ENCODE measurements at places on chromosomes 2 and 18. TPM values are rescaled to one million over a fixed set of nuclear protein-coding genes. Genes with fewer than 3 reads are reported as not detected.
A peak's percentile ranks its signal among the peaks of the same experiment; 100 is the strongest.

- no peaks in the 10 kb centered on the region for H3K36me3 ChIP-seq
- H3K4me3 ChIP-seq = no peak overlapping the region
- no peaks in the 10 kb centered on the region for H3K4me1 ChIP-seq
- no peak overlapping the region for H3K27ac ChIP-seq
- DNase-seq = no peak
- no peaks in the 10 kb centered on the region for H3K27me3 ChIP-seq
Observed at GRCh38 chr2:217835931-217836891, 166.6 kb downstream of the TNS1 start.

GRCh38 chr18:57542126-57542525 is 44.4 kb downstream of the FECH start:
- no peak for DNase-seq
- H3K27me3 ChIP-seq = no peaks in the 10 kb centered on the region
- H3K4me1 ChIP-seq = no peaks in the 10 kb centered on the region

- peaks cover 34% of the 10 kb centered on the region for H3K4me1 ChIP-seq
- no peak for DNase-seq
- no peak overlapping the region for H3K4me3 ChIP-seq
- H3K36me3 ChIP-seq = no peaks in the 10 kb centered on the region
- no peaks in the 10 kb centered on the region for H3K27me3 ChIP-seq
Observed at GRCh38 chr2:39724828-39725144, 54.3 kb downstream of the THUMPD2 start.

DNA sequence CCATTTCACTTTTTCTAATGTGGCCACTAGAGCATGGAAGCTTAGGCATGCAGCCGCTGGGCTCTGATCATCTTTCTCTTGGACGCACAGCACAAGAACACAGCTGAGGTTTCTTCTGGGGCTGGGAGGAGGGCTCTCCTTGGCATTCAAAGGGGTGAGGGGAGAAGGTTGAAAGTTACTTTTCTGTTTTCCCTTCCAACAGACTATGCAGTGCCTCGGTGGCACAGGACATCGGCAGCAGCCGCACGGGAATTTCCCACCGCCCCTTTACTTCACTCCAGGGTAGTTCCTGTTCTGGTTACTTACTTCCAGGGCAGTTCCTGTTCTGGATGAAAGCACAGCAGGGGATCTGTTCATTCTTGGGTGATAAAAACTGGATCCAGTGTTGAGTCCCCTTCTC is 18.9 kb upstream of the MAL start:
- H3K4me3 ChIP-seq = no peak overlapping the region
- no peaks in the 10 kb centered on the region for H3K36me3 ChIP-seq
- no peak for DNase-seq
- H3K27ac ChIP-seq = no peak overlapping the region
- H3K27me3 ChIP-seq = no peaks in the 10 kb centered on the region

DNA sequence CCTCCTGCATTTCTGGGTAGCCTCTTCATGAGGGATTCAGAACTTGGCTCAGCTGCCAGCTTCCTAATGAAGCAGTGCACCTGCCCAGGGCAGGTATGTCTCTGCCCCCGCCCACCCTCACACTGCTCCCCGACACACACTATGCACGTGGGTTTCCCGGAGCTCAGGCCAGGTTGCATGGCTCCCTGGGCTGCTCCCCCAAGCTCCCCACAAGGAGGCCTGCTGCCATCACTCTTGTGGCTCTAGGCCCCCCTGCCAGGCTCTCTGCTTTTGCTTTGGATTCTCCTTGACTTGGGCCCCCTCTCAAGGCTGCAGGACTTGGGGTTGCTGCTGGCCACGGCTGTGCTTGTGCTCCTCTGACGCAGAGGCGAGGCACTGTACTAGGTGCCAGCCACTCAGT is 43.6 kb downstream of the ADD2 start:
- no peak overlapping the region for H3K27ac ChIP-seq
- DNase-seq = no peak
- no peaks in the 10 kb centered on the region for H3K27me3 ChIP-seq
- no peak overlapping the region for H3K4me3 ChIP-seq
- H3K4me1 ChIP-seq = no peaks in the 10 kb centered on the region

GRCh38 chr2:203510941-203511305 is 24.2 kb downstream of the RAPH1 start:
- H3K4me1 ChIP-seq = no peaks in the 10 kb centered on the region
- H3K4me3 ChIP-seq = no peak overlapping the region
- H3K27ac ChIP-seq = no peak overlapping the region
- no peaks in the 10 kb centered on the region for H3K36me3 ChIP-seq
- no peaks in the 10 kb centered on the region for H3K27me3 ChIP-seq

DNA sequence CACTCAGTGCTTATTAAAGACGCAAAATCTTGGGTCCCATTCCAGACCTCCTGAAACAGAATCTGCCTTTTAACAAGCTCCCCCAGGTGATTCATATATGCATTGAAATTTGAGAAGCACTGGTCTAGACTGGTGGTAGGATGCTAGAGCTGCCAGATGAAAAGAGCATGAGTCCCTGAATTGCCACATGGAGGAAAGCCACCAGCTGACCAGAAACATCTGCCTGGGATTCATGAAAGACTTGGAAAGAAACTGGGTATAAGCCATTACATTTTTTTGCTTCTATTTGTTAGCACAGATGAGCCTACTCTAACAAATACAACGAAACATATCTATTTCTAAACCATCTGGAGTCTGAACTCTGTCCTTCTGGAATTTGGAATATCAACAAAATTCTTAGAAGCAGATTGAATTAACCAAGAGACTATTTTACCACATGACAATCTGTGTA is 228.9 kb downstream of the RBM43 start:
- no peak overlapping the region for H3K4me3 ChIP-seq
- H3K27ac ChIP-seq = no peak overlapping the region
- H3K4me1 ChIP-seq = no peaks in the 10 kb centered on the region

- H3K4me1 ChIP-seq = no peaks in the 10 kb centered on the region
- H3K36me3 ChIP-seq = no peaks in the 10 kb centered on the region
- H3K4me3 ChIP-seq = no peak overlapping the region
- no peak for DNase-seq
- no peaks in the 10 kb centered on the region for H3K27me3 ChIP-seq
Observed at GRCh38 chr2:24453379-24454073, 37.5 kb upstream of the NCOA1 start.

DNA sequence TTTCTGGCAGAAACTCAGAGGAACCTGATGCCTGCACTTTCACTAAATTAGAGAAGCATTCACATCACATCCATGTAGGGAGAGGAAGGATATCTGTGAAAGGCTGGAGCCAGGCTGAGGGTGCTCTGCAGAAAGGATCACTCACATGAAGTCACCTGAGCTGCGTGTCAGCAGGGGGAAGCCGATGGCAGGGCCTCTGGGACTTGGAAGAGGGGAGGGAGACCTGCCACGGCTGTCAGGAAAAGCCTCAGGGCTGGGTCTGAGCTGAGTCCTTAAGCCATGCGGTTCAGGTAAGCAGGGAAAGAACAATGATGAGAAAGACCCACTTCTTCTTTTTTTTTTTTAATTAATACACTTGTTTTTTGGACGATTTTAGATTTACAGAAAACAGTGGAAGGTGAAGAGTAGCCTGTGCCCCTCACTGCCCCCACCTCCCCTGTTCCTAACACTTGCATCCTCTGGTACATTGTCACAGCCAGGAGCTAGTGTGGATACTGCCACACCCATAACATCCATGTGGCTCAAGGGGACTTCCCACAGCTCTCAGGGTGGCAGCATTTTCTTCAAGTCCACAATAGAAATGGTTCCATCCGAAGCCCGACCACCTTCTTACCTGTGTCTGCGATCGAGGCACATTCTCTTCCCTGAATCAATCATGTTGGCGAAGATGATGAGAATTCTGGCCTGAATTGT is 156.5 kb upstream of the TPO start:
- H3K27me3 ChIP-seq = no peaks in the 10 kb centered on the region
- DNase-seq = no peak
- H3K36me3 ChIP-seq = no peaks in the 10 kb centered on the region
- H3K27ac ChIP-seq = no peak overlapping the region

DNA sequence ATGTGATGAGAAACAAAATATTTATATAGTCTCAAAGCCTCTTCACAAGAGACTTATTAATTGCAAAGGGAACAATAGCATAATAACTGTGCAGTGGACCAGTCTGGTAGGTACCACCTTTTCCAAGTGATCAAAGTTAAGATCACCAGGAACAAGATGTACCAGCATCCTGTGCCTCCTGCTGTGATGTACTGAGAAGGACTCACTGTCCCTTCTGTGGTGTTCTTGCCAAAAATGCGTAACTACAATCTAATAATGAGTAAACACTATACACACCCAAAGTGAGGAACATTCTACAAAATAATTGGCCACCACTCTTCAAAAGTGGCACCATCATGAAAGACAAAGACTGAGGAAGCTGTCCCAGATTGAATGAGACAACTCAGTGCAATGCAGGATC is 14.5 kb downstream of the GNLY start:
- no peaks in the 10 kb centered on the region for H3K4me1 ChIP-seq
- no peak overlapping the region for H3K4me3 ChIP-seq
- no peaks in the 10 kb centered on the region for H3K27me3 ChIP-seq
- H3K36me3 ChIP-seq = no peaks in the 10 kb centered on the region
- DNase-seq = no peak
- H3K27ac ChIP-seq = no peak overlapping the region

DNA sequence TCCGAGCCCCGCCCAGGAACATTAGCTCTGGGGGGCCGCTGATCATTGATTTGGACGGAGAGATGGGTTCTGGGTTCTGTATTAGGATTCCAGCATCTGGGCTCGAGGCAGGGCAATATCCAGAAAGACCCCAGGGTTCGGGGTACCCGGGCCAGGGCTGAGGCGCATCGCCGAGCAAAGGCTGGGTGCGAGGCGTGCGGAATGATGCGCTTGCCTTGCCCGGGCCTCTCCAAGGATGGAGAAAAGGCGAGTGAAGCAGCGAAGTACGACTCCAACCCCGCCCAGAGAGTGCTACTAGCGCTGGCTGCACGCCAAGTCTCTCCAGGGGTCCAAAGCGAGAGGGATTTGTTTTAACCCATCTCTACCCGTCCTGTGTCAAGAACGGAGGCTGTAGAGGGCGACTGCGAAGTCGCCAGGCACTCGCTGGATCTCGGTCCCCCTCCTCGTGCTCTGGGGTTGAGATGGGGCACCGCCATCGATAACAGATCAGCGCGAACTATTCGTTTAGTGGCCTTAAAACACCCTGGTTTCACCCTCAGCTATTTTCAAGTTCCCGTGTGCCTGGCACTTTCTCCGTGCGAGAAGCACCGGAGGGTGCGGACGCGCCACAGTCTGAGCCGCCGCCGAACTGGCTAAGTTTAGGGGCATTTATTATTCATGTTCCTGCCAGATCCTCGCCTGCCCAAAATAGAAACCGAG is 1.9 kb downstream of the ADCYAP1 start:
- DNase-seq = no peak
- no peaks in the 10 kb centered on the region for H3K4me1 ChIP-seq
- no peaks in the 10 kb centered on the region for H3K27me3 ChIP-seq
- no peaks in the 10 kb centered on the region for H3K36me3 ChIP-seq
- no peak overlapping the region for H3K27ac ChIP-seq

- no peak overlapping the region for H3K27ac ChIP-seq
- H3K4me1 ChIP-seq = peaks cover 41% of the 10 kb centered on the region
- DNase-seq = no peak
- no peaks in the 10 kb centered on the region for H3K27me3 ChIP-seq
Observed at GRCh38 chr2:204479557-204479956, 65.7 kb upstream of the PARD3B start.

DNA sequence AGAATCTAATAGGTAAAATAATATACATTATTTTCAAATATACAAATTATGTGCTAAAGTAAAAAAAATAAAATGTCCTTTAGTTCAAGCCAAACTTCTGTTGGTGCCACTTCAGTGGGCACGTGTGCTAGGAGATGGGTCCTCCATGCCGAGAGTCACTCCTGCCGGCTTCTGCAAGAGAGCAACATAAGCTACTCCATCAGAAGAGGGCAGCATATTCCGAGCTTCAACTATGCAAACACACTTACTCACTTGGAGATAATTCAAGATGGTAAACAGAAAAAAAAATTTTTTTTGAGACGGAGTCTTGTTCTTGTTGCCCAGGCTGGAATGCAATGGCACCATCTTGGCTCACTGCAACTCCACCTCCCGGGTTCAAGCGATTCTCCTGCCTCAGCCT is 24.4 kb downstream of the CNOT11 start:
- H3K36me3 ChIP-seq = peaks cover 5% of the 10 kb centered on the region
- H3K27ac ChIP-seq = no peak overlapping the region
- peak; percentile 50 for DNase-seq
- H3K27me3 ChIP-seq = no peaks in the 10 kb centered on the region
- peaks cover 13% of the 10 kb centered on the region for H3K4me1 ChIP-seq

GRCh38 chr2:209525834-209526281 is 102.0 kb downstream of the MAP2 start:
- no peaks in the 10 kb centered on the region for H3K36me3 ChIP-seq
- no peak overlapping the region for H3K4me3 ChIP-seq
- no peak overlapping the region for H3K27ac ChIP-seq
- no peaks in the 10 kb centered on the region for H3K4me1 ChIP-seq
- no peak for DNase-seq

DNA sequence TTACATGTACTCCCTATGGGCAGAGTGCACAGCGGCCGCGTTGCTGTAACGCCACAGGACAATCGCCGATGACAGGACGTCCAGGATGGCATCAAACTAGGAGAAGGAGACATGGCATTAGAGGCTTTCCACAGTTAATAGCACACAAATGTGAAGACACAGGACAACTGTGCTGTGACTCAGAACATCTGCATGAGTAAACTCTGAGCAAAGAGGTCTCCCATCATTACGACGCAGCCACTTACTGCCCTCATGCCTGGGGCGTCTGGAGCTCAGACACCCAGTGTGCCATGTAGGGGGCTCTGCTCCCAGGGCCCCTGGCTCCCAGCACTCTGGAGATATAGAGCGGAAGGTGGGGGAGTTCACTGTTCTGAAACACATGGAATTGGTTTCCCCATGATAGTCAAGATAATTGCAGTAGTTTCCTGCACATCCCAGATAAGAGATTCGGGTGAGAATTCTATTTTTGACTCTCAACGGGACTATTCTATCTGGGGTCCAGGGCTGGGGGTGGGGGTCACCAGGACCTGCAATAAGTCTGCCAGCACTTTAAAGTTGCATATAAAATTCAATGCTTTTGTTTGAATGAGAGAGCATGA is 168.1 kb downstream of the TMEM163 start:
- no peaks in the 10 kb centered on the region for H3K36me3 ChIP-seq
- no peak for DNase-seq
- no peaks in the 10 kb centered on the region for H3K4me1 ChIP-seq
- H3K4me3 ChIP-seq = no peak overlapping the region
- H3K27me3 ChIP-seq = no peaks in the 10 kb centered on the region

DNA sequence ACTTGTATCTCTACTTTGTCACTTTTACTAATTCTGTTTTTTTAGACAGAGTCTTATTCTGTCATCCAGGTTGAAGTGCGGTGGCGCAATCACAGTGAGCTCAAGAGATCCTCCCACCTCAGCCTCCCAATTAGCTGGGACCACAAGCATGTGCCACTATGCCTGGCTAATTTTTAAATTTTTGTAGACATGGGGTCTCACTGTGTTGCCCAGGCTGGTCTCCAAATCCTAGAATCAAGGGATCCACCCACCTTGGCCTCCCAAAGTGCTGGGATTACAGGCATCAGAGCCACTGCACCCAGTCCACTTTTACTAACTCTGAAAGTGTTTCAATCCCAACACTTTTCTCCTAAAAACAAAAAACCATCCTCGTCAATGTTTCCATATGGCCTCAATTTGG is 94.9 kb downstream of the MALT1 start:
- H3K4me1 ChIP-seq = no peaks in the 10 kb centered on the region
- H3K4me3 ChIP-seq = no peak overlapping the region
- H3K27me3 ChIP-seq = no peaks in the 10 kb centered on the region
- H3K27ac ChIP-seq = no peak overlapping the region
- DNase-seq = no peak

- no peak for DNase-seq
- no peak overlapping the region for H3K27ac ChIP-seq
- no peaks in the 10 kb centered on the region for H3K27me3 ChIP-seq
- H3K36me3 ChIP-seq = no peaks in the 10 kb centered on the region
Observed at GRCh38 chr18:75201282-75202270, 7.4 kb downstream of the PTGR3 start.

GCG gene
- total RNA-seq = not detected

UPP2 gene
- not detected for total RNA-seq

CASP8 gene
- 32.1 TPM for total RNA-seq
